Amygdala (tissue), 56 donors: ENCODE measurements at places on chromosomes 2 and 18.

DNA sequence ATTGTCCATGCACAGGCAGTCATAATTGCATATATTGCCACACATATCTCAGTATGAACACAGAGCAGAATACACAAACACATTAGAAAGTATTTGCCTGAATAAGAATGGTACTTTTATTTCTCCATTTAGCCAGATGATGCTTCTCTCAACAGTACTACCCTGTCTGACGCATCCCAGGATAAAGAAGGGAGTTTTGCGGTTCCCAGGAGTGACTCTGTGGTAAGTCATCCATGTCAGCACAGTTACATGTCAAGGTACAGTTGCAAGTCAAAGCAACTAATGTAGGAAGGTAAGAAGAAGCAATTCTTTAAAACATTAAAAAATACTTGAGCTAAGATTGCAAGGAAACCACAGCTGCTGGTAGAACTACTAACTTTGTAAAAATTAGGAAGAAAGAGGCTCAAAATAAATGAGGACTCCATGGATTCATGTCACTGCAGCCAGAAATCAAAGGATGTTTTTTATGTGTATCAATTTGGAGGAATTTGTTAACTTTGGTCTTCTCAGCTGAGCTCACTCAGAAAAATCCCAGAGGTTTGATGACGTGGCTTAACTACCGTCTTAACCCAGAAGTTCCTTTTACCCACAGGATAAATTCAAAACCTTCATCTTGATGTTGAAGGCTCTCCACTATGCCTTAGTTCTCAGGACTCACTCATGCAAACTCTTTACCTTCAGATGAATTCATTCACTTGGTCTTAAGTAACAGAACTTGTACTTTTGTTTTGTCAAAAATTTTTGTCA lies 130.3 kb downstream of the ARHGAP28 start:
- no peak for DNase-seq

GRCh38 chr2:209416913-209417312 lies 6.9 kb upstream of the MAP2 start:
- DNase-seq: no peak

DNA sequence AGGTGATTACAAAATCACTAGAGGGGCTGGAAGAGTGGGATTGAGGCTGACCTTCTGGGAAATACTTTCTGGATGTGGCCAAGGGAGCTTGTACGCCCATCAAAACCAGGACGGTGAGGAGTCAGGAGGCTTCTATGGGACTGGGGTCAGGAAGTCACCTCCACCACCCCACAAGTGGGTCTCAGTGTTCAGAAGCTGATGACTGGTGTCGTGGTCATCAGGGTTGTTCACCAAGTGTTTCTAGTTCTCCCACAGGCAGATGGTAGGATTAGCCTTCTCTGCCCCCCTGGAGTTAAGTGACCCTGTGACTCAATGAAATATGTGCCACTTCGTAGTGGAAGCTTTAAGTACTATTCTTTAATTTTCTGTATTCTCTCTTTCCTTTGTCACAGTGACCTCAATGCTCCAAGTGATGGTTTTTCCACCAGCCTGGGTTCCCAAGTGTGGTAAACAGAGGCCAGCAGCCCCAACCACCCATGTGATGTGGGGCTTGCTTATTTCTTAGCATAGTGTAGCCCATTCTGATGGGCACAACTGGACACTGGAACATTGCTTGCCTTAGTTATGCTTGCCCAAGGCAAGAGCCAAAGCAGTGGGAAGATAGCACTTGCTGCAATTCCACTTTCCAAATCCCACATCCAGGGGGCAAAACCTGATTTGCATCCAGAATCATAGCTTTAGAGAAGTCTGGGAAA lies 258.8 kb downstream of the CYP26B1 start:
- DNase-seq: no peak

DNA sequence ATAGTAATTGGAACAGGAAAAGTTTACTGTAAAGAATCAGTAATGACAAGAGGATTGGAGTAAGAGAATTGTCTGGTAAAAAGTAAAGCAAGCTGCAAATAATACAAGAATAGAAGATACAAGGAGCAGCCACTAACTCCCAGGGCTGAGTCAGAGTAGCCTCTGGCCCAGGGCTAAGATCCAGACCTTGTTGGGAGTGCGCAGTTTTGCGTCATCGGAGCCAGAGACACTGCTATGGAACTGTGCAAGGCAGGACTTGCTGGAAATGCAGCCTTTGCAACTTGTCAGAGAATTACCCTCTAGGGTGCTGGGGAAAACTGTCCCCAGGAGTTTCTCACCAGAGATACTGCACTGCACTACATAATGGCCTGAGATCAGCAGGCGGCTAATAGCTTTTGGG lies 135.2 kb downstream of the NYAP2 start:
- DNase-seq: no peak

GRCh38 chr2:237390235-237390634 lies 23.7 kb downstream of the COL6A3 start:
- no peak for DNase-seq
